Activated naive CD4-positive, alpha-beta T cell (primary cell): ENCODE measurements at places on chromosomes 3 and 15.

DNA sequence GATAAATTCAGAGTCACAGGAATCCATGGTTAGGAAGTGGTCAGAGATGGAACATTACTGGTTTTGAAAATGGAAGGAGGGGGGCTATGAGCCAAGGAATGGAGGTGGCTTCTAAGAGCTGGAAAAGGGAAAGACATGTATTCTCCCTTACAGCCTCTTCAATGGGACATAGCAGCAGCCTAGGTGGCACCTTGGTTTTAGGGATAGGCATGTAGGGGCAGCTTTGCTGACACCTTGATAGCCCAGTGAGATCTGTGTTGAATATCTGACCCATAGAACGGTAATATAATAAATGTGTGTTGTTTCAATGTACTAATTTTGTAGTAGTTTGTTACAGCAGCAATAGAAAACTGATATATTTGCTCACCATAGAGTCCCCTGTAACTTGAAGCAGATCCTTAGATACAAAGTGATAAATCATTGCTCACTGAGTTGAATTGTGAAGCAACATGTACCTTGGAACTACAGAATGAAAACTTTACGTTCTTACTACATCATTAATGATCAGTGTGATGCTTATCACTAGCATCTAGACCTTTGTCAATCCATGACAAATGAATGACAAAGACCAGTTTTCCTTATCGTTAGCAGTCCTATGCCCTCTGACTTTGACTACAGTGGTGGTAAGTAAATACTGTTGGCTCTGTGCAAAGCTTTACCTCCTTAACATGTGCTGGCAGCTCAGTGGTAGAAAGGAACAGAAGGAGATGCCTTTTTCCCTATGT is 53.8 kb downstream of the TMEM45A start:
- DNase-seq: no peak

DNA sequence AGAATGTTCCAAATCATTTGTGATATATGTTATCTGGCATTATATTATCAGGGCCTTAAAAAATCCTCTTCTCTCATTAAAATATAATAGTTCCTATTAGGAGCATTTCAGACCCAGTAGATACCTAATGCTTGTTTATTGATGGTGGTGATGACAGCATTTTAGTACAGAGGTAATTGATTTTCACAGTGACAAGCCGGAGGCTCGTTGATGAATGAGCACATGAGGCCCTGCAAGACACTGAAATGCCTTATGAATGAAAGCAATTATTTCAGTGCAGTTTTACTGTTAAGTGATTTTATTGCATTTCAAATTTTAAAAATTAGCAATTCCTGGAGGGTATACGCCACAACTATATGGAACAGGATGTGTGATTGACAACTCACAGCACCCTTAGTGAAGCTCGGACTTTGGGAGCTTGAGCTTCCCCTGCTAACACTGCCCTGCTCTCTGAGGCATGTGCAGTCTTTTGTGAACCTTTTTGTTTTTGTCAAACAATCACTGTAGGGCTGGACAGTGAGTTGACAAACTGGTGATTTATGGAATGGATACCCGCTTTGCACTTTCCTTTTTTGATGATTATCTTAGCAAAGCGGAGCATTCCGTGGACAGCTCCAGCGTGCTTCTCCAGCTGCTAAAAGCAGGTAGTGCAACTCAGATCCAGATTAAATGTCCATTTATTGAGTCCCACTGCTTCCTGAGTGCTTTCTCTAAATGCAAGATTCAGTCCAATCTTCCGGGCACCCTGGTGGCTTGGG is 187.0 kb upstream of the ATP10A start:
- no peak for DNase-seq

- DNase-seq: no peak
Measured at GRCh38 chr15:85828126-85828525, 33.4 kb upstream of the KLHL25 start.

- DNase-seq: no peak
Measured at GRCh38 chr3:100044369-100044768, 69.9 kb downstream of the FILIP1L start.

DNA sequence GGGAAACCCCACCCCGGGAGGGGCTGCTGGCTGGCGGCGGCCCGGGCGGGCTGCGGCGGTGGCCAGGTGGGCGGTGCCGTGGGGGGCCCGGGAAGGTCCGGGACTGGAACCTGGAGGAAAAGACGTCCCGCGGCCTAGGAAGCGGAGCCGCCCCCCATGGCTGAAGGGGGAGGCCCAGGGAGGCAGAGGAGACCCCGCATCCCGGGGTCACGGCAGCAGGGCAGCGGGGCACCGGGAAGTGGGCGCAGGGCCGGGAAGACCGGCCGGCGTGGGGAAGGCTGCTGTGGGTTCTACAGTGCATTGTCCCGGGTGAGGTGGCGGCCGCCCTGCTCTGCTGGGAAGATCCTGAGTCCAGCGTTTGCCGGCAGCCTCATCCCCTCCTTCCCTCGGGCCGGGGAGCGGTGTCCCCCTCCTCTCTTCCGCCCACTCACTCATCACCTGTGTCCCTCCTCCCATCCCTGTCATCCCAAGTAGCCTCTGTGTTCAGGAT is 525 bp upstream of the FSTL1 start:
- no peak for DNase-seq

DNA sequence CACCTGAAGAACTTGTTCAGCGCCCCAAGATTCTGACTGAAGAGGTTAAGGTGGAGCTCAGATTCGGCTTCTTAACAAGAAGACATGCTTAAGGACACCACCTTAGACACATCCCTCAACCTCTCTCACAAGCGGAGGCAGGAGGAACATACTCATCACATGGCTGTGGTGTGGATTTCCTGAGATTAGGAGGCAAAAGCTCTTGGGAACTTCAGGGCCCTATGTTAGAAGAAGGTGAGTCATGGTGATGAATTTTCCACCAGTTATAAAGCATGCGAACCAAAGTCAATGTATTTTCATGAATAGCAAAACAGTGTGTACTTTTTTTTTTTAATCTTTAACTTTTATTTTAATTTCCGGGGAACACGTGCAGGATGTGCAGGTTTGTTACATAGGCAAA is 212.2 kb upstream of the SUCLG2 start:
- DNase-seq: no peak
